T-helper 2 cell treated with Interferon-gamma antibody and Interleukin-4, amounts not matched to agents 100 ng/mL and 5 ng/mL, for 36 hours (primary cell): ENCODE measurements at places on chromosomes 12 and 14. TPM values are rescaled to one million over a fixed set of nuclear protein-coding genes. Genes with fewer than 3 reads are reported as not detected.

Gene RPL10L
- not detected in 2 replicates for total RNA-seq

Gene CHURC1
- total RNA-seq, result 72.9 and 73.6 TPM in 2 replicates

Gene CLEC4C
- not detected in 2 replicates for total RNA-seq

Gene RNU7-1
- not detected in 2 replicates for total RNA-seq

Gene ART4
- total RNA-seq, result not detected in 2 replicates

Gene KITLG
- 0.16 TPM in 1 of 2 replicates, not detected in the other for total RNA-seq
